HT1080 (cell line): ENCODE measurements at places on chromosomes 12 and 14. TPM values are rescaled to one million over a fixed set of nuclear protein-coding genes. Genes with fewer than 3 reads are reported as not detected.
A peak's percentile ranks its signal among the peaks of the same experiment; 100 is the strongest.

Gene TAS2R9
- not detected in 2 replicates for total RNA-seq

Gene CLEC4C
- total RNA-seq, result not detected in 2 replicates

Gene PTPRO
- total RNA-seq, result 0.07 TPM in 1 of 2 replicates, not detected in the other

Gene ETFBKMT
- total RNA-seq, result 1.4 and 1.8 TPM in 2 replicates

DNA sequence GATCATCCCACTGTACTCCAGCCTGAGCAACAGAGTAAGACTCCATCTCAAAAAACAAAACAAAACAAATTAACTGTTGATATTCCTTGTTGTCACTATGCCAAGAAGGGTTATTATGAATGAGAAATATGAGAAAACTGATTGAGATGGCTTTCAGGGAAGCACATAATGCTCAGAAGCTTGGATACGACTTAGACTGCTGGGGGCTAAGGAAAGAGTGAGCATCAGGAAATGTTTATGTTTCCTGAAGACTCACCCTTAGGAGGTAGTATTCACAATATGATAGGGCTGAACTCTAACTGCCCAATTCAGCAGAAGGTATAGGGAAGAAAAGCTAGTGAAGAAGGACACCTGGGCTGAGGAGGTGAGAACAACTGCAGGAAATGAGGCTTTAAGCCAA is 6.3 kb downstream of the STYK1 start:
- no peak for DNase-seq

DNA sequence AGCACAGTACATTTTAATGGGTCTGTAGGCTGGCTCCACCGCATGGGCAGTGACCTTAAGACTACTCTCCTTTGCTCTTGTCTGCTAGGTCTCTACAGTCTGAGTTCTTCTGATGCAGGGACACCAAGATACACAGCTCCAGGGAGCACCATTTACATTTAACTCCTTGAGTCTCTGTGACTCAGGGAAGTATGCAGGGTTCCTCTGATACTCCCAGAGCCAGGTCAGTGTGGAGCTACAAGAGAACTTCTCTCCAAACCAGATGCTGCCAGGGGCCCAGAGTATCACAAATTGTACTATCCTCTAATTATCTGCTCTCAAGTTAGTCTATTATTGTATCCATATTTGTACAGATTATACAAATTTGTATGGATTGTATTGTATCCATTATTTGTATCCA is 15.2 kb downstream of the ZFP36L1 start:
- no peak for DNase-seq

GRCh38 chr14:24674204-24674970 is 40.4 kb upstream of the GZMB start:
- DNase-seq, result no peak

- peak; percentile 94 for DNase-seq
These were observed 48.2 kb upstream of the PLXNC1 start for GRCh38 chr12:94100211-94100627.

DNA sequence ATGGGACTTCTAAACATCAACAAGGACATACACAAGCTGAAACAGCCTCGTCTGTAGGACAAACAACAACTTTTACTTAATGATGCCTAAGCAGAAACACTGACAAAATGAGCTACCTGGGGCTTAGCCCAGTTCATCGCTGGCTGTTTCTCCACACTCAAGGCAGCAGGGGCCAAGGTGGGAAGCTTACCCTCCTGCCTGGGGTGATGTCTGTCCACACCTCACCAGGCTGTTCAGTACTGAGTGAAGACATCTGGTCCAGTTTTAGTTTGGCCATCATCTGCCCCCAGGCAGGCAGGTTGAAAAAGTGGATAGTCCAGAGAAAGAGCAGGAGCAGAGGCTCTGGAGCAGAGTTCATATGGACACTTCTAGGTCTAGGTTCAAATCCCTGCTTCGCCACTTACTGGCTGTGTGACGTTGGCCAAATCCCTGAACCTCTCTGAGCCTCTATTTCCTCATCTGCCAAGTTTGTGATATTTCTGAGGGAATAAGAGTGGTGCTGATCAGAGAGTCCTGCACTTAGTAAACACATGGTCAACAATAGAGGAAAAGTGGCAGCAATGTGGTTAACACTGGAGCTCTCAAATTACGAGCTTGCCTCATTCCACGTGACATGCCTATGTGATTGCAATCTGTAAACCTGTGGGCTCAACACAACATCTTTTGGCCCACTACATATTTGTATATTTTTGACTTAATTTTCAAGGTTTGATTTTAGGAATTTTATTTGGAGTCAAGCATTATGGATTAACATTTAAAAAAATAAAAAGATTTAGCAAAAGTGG is 720.1 kb upstream of the TMEM132C start:
- DNase-seq, result no peak

GRCh38 chr14:71235875-71236274 is 328.6 kb downstream of the PCNX1 start:
- no peak for DNase-seq

DNA sequence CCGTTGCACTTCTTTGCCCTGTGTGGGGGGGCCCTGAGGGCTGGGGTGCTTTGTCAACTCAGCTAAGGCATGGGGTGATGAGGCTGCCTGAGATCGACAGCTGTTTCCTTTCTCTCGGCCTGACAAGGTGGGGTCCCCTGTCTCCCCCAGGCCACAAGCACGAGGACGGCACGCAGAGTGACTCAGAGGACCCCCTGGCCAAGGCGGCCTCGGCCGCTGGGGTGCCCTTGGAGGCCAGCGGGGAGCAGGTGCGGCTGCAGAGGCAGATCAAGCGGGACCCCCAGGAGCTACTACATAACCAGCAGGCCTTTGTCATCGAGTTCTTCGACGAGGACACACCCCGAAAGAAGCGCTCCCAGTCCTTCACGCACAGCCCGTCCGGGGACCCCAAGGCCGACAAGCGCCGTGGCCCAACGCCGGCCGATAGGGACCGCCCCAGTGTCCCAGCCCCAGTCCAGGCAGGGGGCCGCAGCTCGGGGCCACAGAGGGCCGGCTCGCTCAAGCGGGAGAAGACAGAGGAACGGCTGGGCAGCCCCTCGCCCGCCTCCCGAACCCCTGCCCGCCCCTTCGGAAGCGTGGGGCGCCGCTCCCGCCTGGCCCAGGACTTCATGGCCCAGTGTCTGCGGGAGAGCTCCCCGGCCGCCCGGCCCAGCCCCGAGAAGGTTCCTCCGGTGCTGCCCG is 18.8 kb downstream of the CEP170B start:
- DNase-seq, result no peak
